Left colon (tissue), 2 donors: ENCODE measurements at places on chromosomes 2 and 18. TPM values are rescaled to one million over a fixed set of nuclear protein-coding genes. Genes with fewer than 3 reads are reported as not detected.

GRCh38 chr2:237505188-237505939 is 18.3 kb downstream of the MLPH start:
- no peak for DNase-seq

DNA sequence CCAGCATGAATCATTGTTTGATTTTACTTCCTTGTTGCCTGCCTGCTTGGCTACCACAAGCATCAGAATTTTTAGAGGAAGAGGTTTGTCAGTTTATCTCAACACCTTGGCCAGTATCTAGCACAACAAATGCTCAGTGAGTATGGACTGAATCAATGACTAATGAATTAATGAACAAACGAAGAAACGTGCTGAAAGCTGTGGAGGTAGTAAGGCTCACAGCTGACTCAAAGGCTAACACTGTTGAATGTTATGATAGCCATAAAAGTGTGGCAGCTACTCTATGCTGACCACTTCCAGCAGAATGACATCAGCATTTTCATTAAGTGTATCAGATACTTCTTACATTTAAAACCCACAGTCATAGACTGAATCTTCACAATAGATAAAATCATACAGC is 543.4 kb downstream of the IRS1 start:
- no peak for DNase-seq

- DNase-seq: no peak
Measured at GRCh38 chr18:13443552-13443951, 225.0 kb downstream of the LDLRAD4 start.

GRCh38 chr2:140436936-140437335 is 1656.7 kb upstream of the NXPH2 start:
- DNase-seq: no peak

DNA sequence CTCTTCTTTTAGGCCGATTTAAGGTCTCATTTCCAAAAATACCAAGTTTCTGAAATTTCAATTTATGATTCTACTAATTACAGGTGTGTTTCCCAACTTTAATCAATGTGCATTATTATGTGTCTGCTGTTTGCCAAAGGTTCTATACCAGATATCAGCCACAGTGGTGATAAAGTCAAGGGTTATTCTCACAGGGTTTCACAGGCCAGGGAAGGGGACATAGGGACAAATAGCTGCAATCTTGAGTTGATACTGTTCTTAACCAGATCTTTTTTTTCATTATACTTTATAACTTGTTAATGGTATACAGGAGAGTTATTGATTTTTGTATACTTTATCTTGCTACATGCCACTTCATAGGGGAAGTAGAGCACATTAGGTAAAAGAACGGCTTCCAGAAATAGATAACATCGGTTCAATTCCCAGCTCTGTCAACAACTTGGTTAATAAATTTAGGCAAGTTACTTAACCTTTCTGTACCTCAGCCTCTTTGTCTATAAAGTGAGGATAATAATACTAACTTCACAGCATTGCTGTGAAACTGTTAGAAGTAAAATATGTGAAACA is 28.9 kb downstream of the RBM44 start:
- DNase-seq: no peak

DNA sequence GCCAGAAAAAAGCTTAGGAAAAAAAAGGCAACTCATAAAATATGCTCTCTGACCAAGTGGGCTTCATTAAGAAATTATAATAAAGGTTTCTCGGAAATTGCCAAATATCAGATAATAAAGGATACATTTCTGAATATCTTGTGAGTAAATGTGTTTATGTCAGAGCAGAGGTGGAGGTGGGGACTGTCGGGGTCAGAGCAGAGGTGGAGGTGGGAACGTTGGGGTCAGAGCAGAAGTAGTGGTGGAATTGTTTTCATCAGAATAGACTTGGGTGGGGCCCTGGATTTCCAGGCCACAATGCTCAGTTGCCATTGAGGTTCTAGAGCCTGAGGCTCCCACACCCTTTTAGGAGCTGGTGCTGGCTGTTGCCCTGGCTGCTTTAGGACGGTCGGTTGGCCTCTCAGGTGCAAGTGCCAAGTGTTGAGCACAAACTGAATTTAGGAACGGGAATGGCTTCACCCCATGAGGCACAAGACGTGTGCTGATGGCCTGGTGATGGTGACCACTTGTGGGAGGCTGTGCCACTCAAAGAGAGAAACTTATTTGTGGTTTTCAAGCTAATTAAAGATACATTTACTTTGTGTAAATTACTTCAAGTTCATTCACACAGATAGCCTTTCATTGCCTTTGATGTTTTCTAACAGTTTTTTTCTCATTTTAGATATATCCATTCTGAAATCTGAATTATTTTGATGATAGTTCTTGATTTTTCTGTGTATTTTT is 131.5 kb downstream of the ATP9B start:
- DNase-seq: peak; percentile 37

DNA sequence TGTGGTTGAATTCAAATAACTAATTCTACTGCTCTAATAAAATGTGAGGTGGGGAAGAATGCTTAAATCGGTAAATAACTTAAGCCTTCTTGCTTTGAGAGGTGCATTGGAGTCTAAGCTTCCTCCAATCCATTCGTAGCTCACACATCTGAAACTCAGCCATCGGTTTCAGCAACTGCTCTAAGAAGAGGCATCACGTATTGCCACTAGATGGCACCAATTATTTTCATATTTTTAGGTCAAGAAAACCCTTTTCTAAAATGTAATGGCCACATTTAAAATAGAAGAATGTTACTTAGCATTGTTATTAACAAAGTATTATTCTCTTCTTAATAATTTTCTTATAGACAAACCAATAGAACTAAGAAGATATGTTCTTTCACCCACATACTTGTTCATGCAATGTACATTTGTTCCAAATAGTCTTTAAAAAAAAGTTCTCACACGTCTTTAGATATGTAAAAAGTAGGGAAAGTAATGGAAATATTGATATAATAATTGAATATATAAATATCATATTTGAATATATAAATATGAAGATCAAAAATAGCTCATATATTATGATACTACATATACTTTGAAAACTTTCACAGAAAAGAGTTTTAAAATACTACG is 229.8 kb downstream of the CCDC178 start:
- DNase-seq: no peak

GRCh38 chr2:222193328-222193983 is 105.3 kb downstream of the PAX3 start:
- no peak for DNase-seq

DNA sequence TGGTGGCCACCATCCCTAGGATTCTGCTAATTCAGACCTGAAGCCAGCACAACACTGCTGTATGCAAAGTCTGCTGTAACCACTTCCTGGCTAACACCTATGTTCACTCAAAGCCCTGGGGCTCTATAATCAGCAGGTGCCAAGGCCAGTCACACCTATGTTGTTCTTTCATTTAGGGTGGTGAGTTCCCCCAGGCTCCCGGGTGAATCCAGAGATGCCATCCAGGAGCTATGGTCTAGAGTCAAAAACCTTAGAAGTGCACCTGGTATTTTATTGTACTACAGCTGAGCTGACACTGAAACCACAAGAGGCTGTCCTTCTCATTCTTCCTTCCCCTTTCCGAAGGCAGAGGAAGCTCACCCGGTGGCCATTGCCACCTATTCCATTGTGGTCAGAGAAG is 46.2 kb upstream of the CCDC141 start:
- DNase-seq: no peak

GRCh38 chr2:218249691-218250090 is 11.1 kb upstream of the GPBAR1 start:
- DNase-seq: no peak

DNA sequence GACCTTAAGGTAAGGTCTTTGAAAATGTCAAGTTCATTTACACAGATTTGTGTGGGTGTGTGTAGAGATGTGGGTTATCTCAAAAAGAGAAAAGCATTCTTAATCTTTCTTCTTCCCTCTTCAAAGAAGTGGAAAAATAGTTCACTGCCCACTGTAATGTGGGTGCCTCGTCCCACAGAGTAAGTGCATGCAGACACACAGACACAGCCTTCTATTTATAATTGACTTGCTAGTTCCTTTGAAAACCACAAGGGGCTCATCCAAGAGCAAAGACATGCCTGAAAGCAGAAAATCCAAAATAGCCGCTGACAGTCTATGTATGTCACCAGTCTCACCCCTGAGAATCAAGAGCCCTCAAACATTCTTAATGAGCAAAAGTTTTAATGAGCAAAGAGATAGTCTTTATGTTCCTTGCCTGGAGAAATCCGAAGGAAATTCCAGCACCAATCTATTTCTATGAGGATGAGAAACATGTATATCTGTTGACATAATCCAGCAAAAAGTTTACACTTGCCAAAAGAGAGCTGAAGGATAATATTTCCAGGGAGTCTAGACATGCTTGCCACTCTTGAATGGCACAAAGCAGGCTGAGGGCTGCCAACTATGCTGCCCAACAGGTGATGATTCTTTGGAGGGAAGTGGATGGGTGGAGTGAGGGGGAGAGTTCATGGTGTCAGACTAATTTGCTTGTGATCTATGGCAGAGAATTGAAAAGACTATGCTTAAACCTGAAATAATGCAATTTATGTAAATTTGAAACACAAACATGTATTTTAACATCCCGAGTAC is 93.9 kb downstream of the ACVR1 start:
- no peak for DNase-seq

DNA sequence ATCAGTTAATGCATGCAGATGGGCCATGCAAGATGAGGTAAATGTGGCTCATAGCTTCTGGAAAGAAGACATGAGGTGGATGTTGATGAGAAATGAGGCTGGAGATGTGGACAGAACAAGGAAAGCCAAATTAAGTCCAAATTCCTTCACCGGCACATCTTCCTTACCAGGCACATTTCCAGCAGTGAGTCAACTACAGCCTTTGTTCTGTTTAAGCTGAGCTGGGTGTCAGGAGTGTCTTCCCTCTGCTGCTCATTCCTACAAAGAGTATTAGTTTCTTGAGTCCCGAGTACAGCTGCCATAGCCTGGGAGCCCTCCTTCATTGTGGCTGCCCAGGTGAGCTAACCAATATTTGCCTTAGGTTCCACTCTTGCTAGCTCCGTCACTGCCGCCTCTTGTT is 945.0 kb downstream of the SLC4A3 start:
- DNase-seq: no peak

DNA sequence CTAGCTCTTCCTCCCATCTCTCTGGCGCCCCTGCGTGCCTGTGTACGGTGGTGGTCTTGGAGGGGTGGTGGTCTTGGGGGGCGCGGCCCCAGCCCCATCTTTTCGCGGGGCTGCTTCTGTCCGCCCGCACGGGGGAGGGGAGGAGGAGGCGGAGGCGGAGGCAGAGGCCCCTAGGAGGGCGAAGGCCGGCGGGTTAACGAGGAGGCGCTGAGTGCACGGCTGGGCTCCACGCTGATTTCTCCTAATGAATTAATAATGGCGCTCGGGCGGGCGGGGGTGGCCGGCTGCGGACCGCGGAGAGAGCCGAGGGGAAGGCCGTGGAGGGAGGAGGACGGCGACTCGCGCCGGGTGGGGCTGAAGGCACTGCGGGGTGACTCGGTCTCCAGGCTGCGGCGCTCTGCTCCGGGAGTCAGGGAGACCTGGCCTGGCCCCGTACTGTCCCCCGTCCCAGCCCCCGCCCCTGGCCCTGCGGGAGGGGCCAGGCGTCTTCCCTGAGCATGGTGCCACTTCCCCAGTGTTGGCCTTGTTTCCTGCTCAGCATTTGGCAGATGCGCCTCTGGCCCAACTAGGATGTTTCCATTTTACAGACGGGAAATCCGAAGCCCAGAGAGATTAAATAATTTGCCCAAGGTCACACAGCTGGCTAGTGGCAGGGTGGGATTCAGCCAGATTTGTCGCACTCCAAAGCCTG is 6.0 kb downstream of the GAREM2 start:
- no peak for DNase-seq

GRCh38 chr2:240078631-240079030 is 25.3 kb upstream of the OR6B3 start:
- DNase-seq: no peak

GRCh38 chr18:45780568-45780967 is 44.9 kb upstream of the SIGLEC15 start:
- no peak for DNase-seq

GRCh38 chr2:241551599-241551997 is 6.9 kb upstream of the BOK start:
- no peak for DNase-seq

- DNase-seq: no peak
Measured at GRCh38 chr2:96895746-96896651, 26.1 kb upstream of the SEMA4C start.

- no peak for DNase-seq
Measured at GRCh38 chr2:56335101-56335500, 151.3 kb downstream of the CCDC85A start.

DNA sequence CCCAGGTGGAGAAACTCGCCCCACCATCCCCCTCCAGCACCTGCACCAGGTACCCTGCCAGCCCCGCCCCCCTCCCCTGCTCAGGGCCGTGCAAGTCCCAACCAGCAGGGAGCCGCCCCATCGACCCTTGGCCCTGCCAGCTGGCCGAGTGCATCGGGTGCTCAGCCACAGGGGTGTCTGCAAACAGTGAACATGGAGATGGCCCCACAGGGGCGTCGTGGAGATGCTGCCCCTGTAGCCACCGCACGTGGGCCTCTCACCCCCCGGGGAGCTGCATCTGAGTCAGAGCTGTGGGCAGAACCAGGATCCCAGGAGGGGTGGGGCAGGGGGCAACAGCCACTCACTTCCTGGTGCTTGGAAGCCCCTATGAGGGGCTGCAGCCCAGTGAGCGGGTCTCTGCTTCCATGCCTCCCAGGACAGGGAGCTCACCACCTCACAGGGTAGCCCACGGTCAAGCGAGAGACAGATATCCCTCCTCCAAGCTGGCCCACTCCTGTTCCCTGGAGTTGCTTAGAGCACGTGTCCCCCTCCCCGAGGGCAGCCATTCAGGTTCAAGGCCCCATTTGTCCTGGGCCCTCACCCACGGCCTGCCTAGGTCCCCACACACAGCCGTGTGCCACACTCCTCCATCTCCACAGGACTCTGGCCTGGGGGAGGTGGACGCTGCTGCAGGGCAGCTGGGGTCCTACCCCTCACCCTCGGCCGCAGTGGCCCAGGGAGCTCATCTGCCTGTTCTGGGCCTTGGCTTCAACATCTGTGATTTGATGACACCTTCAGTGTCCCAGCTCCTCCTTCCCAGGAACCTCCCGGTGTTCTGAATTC is 1.1 kb upstream of the MAB21L4 start:
- peak; percentile 57 for DNase-seq

GRCh38 chr2:118841828-118842461 is 5.5 kb downstream of the EN1 start:
- no peak for DNase-seq

DNA sequence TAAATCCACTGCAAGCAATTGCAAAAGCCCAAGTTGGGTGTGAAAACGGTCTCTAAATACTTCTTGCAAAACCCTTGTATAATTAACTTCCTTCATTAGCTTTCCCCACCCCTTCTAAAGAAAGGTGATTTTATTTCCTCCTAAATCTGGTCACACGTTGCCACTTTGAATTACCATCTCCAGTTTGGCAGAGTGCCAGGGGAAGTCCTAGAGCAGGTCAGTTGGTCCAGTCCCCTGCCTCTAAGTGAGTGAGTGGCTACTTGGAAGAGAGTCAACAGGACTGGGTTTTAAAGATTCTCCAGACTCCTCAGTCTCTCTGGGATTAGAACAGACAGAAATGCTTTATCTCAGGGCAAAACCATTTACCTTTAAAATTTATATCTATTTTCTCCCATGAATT is 18.7 kb upstream of the LYPD6B start:
- DNase-seq: no peak

GRCh38 chr2:224875841-224876240 is 159.7 kb upstream of the CCDC195 start:
- no peak for DNase-seq

Gene METTL8
- total RNA-seq: 18.0 TPM

Gene DCDC2C
- not detected for total RNA-seq

Gene SCLY
- total RNA-seq: 12.8 TPM

Gene VWC2L
- not detected for total RNA-seq

Gene SCTR
- total RNA-seq: 0.45 TPM

Gene PMAIP1
- 2.6 TPM for total RNA-seq

Gene BMP10
- not detected for total RNA-seq

Gene CD8A
- 1.6 TPM for total RNA-seq

Gene CHRNA1
- 2.3 TPM for total RNA-seq

Gene ZNF396
- total RNA-seq: 4.4 TPM
